ENCODE measurements at places on chromosomes 2 and 18.

- DNase-seq, result no peak
These were observed 63.4 kb downstream of the MYO5B start for GRCh38 chr18:50131591-50131990.

- no peak for DNase-seq
These were observed 107.1 kb upstream of the ZNF516 start for GRCh38 chr18:76602191-76602590.

- no peak for DNase-seq
These were observed 249.3 kb downstream of the CYP26B1 start for GRCh38 chr2:71898375-71898774.

DNA sequence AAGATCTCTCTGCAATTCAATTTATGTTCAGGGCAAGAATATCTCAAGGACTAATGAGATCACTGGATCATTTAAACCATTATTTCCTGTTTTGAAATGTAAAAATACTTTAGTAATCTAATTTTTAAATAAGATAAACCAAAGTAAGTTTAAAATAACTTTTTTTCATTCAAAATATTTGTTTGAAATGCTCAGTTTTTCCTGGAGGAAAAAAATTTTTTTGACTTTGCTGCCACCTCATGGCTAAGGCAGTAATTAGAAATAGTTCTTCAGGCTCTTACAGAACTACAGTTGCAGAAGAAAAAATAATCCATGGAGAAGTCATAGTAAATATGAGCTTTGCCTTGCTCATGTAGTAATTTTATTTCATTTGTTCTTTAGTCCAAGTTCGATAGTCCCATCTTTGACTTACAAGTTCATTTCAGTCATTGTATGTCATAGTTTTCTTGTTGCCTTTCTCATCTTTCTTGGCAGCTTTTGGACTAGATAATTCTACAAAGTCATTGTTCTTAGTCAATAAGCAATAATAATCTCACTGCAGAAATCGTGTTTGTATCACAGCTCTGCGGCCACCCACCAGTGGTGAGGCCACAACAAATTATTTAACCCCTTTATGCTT, 127.4 kb downstream of the DPP4 start:
- no peak for DNase-seq

DNA sequence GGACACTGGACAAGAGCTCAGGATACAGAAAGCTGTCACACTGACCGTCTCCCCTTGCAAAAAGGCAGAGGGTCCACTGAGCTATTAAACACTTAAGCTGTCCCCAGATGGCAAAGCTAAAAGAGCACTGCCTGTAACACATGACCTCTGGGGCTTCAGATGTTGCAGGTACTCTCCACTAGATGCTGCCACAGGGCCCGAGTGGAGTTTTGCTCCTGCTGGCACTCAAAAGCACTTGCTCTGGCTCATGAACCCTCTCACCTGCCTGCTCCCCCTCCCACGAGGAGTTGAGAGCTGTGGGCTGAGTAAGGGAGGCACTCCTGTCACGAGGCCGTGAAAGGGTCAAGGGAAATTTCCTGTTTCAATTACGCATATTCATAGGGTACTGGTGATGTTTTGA, 227.9 kb downstream of the PRKCE start:
- DNase-seq, result peak; percentile 52

- DNase-seq, result no peak
These were observed 3.3 kb upstream of the SRSF7 start for GRCh38 chr2:38754506-38754905.

DNA sequence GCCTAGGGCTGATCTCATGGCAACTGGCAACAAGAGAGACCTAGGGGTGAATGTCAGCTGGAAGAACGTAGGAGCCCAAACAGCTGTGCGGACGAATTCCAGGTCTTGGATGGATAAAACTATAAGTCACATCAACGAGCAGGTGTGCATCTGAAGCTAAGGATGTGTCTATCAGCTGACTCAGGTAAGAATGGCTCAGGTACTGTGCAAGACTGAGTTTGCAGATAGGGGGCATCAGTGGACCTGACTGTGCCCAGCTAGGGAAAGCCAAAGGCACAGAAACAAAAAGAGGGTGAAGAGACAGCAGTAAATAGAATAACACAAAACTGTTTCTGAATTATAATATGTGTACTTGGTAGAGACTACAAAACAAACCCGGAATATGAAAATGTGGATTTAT, 357.3 kb downstream of the ZEB2 start:
- DNase-seq, result no peak
